Osteocyte (in vitro differentiated cells): ENCODE measurements at places on chromosomes 12 and 14. TPM values are rescaled to one million over a fixed set of nuclear protein-coding genes. Genes with fewer than 3 reads are reported as not detected.

DNA sequence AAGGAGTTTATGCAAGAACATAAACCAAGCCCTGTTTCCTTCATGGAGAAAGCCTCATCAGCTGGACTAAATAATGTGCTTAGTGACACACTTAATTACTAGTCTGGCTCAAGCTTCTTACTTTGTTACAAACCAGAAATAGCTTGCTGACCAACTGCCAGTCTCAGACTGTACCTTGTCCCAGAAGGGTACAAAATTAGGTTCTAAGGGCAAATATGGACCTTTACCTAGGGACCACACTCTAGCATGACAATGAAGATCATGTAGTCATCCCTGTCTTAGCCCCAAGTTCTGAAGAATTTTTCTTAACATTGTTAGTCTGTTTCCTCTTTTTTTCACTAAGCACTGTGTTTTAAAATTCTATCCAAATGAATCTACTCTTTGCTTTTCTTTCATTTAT is 2.2 kb downstream of the AMN1 start:
- H3K4me1 ChIP-seq = peaks cover 21% of the 10 kb centered on the region
- H3K27ac ChIP-seq = no peak overlapping the region
- H3K4me3 ChIP-seq = no peak overlapping the region
- no peak for DNase-seq
- no peaks in the 10 kb centered on the region for H3K36me3 ChIP-seq

GRCh38 chr14:60509438-60510253 is 700 bp downstream of the SIX6 start:
- peaks cover 35% of the 10 kb centered on the region for H3K4me1 ChIP-seq
- DNase-seq = no peak
- no peaks in the 10 kb centered on the region for H3K36me3 ChIP-seq
- H3K4me3 ChIP-seq = peak overlapping the region; percentile 32

The LHX5 gene
- not detected in 2 replicates for total RNA-seq

GRCh38 chr12:96402061-96402460 is 1.8 kb upstream of the CDK17 start:
- no peaks in the 10 kb centered on the region for H3K36me3 ChIP-seq
- H3K4me1 ChIP-seq = peaks cover 24% of the 10 kb centered on the region
- DNase-seq = no peak
- H3K27me3 ChIP-seq = no peaks in the 10 kb centered on the region
- no peak overlapping the region for H3K4me3 ChIP-seq
- H3K27ac ChIP-seq = peak overlapping the region; percentile 87

DNA sequence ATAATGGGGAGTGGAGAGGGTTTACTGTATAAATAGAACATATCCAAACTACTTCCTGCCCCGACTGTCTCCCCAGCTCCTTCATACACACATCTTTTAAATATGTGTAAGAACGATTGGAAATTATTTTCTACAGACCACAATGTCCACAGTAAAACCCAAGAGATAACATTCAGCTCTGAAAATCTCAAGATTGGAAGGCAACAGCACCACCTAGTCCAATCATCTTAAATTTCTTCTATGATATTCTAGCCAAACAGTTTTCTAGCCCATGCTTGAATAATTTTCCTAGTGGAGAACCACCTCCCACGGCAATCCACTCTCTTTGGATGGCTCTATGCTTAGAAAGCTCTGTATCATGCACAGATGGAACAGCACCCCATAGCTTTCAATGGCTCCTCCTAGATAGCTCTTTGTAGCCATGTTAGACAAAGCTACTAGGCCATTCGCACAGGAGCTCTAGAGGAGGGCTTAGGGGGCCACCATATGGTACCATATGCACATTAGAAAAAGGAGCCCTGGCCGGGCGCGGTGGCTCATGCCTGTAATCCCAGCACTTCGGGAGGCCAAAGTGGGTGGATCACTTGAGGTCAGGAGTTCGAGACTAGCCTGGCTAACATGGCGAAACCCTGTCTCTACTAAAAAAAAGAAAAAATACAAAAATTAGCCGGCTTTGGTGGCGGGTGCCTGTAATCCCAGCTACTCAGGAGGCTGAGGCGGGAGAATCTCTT is 18.1 kb downstream of the VDR start:
- no peak overlapping the region for H3K4me3 ChIP-seq
- no peaks in the 10 kb centered on the region for H3K36me3 ChIP-seq
- H3K27me3 ChIP-seq = no peaks in the 10 kb centered on the region
- H3K27ac ChIP-seq = no peak overlapping the region
- H3K4me1 ChIP-seq = peaks cover 10% of the 10 kb centered on the region
- no peak for DNase-seq
